ENCODE measurements at places on chromosomes 4 and X.
A peak's percentile ranks its signal among the peaks of the same experiment; 100 is the strongest.

- no peak for DNase-seq
These were observed 72.0 kb upstream of the SMARCAD1 start for GRCh38 chr4:94135701-94136100.

DNA sequence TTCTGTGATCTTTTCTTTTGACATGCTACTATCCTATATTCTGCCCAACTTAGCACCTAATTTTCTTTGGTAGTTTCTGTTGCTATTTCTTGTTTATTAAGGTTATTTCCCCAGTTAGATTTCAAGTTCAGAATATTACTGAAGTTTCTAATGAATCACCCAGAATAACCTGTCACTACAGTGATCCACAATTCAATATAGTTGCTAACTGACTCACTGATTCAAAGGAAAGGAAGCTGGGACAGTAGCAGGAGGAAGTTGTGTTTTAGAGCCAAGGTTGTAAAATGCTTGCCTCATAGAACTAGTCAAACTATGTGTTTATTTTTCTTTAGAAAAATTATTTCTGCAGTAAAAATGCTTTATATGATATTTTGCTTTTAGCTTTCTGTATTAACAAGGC, 37.4 kb downstream of the PAK3 start:
- DNase-seq, result no peak

GRCh38 chr4:6391852-6392188, 80.6 kb downstream of the PPP2R2C start:
- DNase-seq, result no peak

- DNase-seq, result peak; percentile 39
These were observed 743 bp downstream of the NKAP start for GRCh38 chrX:119942831-119943184.

DNA sequence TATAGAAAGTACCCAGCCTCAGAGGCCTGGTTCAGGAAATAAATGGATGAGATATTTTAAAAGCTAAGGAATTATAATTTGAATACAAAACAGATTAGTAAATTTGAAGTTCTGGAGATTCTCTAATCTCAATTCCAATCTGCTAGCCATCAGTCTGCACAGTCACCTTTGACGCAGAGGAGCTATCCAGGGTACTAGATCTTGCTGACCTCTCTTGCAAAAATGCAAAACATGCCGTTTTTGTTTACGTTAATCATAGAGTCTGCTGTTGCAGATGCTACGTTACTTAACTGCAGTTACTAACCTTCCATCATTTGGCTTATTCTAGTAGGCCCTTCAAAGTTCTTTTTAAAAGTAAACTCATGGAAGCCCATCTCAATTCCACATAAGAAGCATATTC, 10.4 kb downstream of the CCSER1 start:
- no peak for DNase-seq
